Astrocyte (in vitro differentiated cells and primary cell): ENCODE measurements at places on chromosomes 5 and 9. TPM values are rescaled to one million over a fixed set of nuclear protein-coding genes. Genes with fewer than 3 reads are reported as not detected.

The PRLR gene
- 0.93 and 0.99 TPM in 2 replicates for total RNA-seq

The NR2F1 gene
- 4.3 and 5.1 TPM in 2 replicates for total RNA-seq

- no peaks in the 10 kb centered on the region for H3K27me3 ChIP-seq
- DNase-seq = no peak
- H3K4me3 ChIP-seq = peak overlapping the region; percentile 97
- H3K27ac ChIP-seq = peak overlapping the region; percentile 85
- H3K4me1 ChIP-seq = peaks cover 35% of the 10 kb centered on the region
Measured at GRCh38 chr5:163506095-163506457, 657 bp downstream of the MAT2B start.

DNA sequence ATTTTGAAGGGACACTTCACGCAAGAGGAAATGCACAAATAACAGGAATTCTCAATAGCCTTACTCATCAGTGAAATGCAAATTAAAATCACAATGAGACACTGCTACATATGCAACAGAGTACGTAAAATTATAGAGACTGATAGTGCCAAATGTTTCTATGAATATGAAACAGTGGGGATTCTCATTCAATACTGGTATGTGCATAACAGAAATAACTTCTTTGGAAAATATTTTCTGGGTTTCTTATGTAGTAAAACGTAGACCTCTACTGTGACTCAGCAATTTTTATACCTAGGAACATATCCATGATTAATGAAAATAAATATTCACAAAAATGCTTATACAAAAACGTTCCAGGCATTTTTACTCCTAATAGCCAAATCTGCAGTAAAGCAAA, 1625.2 kb downstream of the MAT2B start:
- H3K27me3 ChIP-seq = no peaks in the 10 kb centered on the region
- H3K27ac ChIP-seq = no peak overlapping the region
- peak; percentile 57 for DNase-seq
- no peak overlapping the region for H3K4me3 ChIP-seq

The PCDHGB2 gene
- total RNA-seq = 1.4 TPM in 2 replicates

The NTNG2 gene
- 2.4 and 2.5 TPM in 2 replicates for total RNA-seq

- no peak overlapping the region for H3K27ac ChIP-seq
- H3K4me1 ChIP-seq = no peaks in the 10 kb centered on the region
- peaks cover 8% of the 10 kb centered on the region for H3K27me3 ChIP-seq
- H3K36me3 ChIP-seq = no peaks in the 10 kb centered on the region
- no peak for DNase-seq
Measured at GRCh38 chr9:124760719-124761118, 10.4 kb downstream of the NR6A1 start.
